ENCODE measurements at places on chromosomes 16 and 17. TPM values are rescaled to one million over a fixed set of nuclear protein-coding genes. Genes with fewer than 3 reads are reported as not detected.

DNA sequence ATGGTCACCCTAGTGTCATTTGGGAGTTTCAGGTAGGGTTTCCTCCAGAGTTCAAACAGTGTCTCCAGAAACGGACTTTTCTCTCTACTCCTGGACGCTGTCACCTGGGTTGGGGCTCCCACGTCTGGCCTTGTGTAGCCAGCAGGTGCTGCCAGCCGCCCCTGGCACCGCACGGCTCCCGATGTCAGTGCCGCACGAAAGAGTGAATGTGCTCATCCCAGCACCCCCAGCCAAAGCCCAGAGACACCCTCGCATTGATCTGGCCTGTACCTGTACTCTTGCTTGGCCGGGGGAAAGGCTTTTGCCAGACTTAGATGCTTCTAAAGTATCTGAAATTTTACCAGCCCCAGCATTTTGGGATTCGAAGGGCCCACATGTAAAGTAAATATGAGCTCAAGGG is 351.9 kb downstream of the C16orf95 start:
- no peak for DNase-seq

- DNase-seq, result no peak
Measured at GRCh38 chr17:71117466-71117865, 948.1 kb downstream of the KCNJ2 start.

DNA sequence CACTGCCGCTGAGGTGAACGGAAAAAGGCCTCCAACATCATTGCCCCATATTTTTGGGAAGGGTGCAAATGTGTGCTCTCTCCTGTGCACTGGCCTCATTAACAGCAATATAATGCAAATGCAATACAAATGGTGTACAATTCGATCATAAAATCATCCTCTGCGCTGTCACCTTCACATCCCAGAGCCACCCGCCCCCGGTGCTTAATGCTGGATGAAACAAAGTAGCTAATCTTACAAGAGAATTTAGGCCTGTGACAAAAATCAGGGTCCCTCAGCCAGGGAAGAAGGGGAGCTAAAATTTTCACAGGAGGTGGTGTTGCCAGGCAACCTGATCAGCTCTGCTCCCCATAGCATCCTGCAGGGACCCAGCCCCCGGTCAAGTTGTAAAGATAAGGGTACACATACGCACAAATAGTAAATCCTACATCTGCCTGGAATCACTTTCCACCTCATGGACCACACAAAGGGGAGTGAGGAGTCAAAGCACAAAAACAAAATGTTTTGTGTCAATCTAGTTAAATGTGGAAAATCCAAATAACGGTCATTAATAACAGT is 3.0 kb downstream of the TBC1D16 start:
- no peak for DNase-seq

Gene GAS7
- polyA plus RNA-seq, result 16.2 TPM

DNA sequence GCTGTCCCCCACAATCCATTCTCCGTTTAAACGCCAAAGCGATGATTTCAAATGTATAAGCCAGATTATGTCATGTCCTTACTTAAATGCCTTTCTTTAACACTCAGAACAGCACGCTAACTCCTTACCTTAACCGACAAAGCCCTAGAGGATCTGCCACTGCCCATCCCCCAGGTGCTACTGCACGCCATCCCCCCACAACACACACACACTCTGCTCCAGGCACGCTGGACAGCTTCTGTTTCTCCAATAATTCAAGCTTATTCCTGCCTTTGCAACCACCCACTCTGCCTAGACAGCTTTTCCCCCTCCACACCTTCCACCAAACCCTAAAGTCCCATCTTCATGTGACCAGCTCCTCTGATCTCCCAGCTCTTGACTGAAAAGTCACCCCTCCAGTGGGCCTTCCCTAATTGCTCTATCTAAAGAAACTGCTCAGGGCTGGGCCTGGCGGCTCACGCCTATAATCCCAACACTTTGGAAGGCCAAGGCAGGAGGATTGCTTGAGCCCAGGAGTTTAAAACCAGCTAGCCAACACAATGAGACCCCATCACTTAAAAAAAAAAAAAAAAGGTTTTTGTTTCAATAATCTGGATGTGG is 38.9 kb upstream of the RPL38 start:
- DNase-seq, result no peak

- DNase-seq, result no peak
Measured at GRCh38 chr17:74578979-74579378, 11.7 kb upstream of the CD300H start.

Gene CLEC18B
- 91.0 TPM for polyA plus RNA-seq

Gene BFAR
- 72.6 TPM for polyA plus RNA-seq

DNA sequence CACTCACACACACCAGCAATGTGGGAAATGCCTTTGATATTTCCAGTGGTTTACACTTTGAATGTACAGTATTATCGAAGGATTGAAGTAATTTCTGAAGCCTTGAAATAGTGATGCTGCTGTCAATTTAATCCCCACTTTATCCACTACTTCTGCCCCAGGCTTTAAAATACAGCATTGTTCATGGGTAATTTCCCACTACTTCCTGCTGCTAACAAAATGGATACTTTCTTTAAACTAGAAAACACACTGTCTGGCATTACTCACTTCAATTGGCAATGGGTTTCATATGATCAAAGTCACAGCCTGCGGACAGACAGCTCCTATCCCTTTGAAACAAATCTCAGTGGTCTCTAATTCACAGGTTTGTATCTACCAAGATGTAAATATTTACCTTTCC is 292.2 kb downstream of the CDH11 start:
- DNase-seq, result no peak

Gene KCNG4
- polyA plus RNA-seq, result 0.05 TPM

- DNase-seq, result no peak
Measured at GRCh38 chr17:42129109-42129837, 6.7 kb downstream of the HSPB9 start.

GRCh38 chr16:51757921-51758479 is 606.9 kb upstream of the SALL1 start:
- DNase-seq, result no peak

DNA sequence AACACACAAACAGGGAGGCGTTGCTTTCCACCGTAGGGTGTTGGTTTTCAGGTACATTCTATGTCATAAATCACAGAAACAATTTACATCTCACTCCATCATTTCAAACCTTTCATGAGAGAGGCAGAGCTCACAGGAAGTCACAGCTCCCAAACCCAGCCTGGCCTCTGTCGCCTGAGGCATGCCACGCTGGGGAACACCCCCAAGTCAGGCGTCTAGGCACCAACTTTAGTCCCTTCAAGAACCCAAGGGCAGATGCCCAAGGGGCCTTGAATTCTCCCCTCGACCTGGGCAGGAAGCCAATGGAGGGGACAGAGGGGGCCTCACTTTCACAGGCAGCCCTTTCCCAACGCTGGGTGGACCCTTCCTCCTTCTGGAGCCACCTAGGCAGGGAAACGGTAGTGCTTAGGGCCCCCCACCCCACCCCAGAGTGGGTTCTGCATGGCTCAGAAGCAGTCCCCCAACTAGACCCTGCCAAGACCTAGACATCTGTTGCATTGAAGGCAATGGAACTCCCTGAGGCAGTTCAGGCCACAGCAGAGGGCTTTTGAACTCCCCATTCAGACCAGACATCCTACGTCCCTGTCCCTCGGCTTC is 10.6 kb downstream of the TBX4 start:
- DNase-seq, result no peak

DNA sequence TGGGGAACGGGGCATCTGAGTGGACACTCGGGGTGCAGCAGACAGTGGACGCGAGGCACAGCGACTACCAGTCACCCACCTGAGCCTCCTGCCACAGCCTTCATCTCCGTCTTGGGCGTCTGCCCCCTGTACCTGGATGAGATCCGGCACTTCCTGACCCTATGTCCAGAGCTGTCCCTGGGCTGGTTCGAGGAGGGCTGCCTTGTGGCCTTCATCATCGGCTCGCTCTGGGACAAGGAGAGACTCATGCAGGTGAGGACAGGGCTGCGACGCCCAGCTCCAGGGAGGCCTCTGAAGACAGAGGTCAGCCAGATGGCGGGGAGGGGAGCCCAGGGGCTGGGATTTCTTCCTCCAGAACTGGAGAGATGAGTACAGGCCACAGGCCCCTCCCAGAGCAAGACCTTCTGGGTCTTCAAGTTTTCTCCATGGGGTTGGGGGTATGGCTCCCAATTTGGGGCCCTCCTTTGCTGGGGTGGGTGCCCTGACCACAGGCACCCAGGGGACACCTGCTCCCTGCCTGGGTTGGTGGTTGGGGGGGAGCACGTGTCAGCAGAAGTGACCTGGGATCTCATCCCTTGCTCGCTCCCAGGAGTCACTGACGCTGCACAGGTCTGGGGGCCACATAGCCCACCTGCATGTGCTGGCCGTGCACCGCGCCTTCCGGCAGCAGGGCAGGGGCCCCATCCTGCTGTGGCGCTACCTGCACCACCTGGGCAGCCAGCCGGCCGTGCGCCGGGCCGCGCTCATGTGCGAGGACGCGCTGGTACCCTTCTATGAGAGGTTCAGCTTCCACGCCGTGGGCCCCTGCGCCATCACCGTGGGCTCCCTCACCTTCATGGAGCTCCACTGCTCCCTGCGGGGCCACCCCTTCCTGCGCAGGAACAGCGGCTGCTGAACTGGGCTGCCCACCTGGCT is 1.9 kb downstream of the AANAT start:
- DNase-seq, result no peak

DNA sequence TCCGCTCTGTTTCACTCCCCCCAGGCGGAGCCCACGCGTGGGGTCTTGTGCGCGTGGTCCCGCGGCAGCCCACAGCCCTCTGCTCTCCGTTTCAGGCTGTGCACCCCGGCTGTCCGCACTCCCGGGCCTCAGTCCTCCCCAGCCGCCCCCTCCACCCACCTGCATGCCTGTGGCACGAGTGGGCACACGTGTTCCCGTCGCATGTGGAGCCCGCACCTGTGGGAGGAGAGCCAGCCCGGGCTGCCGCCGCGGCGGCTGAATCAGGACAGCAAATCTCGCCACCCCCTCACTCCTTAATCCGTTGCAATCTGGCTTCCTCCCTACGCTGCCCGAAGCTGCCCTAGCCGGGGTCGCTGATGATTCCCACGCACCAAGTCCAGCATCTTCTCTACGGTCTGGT is 69.9 kb upstream of the GRIN2A start:
- no peak for DNase-seq

DNA sequence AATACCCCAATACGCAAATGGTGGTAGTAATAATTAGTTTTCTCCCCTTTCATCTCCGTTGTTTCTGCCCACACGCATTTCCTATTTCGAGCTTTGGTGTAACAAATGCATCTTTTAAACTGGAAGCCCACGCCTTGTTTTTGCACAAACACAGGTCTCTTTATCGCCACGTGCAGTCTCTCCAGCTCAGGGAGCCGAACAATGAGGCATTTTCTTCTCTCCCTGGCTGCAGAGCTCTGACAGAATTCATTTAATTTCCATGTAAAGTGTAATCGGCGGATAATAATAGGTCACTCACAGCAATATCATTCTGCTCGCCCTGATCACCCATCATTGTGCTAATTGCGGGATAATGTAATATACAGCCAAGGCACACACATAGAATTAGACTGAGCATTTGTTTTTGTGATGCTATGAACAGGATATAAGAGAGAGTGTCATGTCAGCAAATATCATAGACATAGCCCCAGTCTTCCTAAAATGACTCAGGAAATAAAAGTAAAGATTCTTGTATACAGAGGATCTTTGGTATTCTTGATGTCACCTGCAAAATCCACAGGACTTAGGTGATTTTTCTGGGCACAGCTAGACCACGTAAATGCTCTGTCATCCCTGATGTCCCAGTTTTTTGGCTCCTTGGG is 452.6 kb upstream of the CDH11 start:
- no peak for DNase-seq

Gene CDC6
- 24.1 TPM for polyA plus RNA-seq

DNA sequence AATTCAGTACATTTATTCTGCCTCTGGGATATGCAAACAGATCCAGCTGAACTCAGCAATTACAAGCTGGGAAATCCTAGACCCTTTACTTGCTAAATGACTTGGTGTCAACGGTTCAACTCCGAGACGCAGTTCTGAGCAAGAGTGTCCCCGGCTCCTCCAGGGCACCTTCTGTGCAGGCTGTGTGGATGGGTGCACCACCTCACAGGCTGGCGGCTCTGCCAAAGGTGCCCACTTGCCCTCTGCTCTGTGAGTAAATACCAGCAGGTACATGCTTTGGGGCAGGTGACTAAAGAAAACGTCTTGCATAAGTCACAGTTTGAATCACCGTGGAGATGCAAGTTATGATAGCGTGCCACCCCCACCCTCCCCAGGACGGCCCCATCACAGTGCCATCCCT is 23.3 kb downstream of the MAP1LC3B start:
- DNase-seq, result no peak

DNA sequence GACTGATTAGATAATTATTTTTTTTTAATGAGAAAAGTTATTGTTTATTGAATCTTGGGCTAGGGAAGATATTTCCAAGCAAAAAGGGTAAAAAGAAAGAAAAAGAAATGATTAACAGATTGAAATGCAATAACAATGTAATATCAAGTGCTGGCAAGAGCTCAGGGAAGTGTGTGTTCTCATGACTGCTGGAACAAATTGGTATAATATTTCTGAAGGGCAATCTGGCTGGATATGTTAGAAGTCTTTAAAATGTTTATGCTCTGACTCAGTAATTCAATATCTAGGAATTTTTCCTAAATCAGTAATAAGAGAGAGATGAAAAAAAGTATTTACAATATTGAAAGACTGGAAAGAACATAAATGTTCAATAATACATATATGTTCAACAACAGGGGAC is 7.6 kb upstream of the ZNF624 start:
- no peak for DNase-seq

DNA sequence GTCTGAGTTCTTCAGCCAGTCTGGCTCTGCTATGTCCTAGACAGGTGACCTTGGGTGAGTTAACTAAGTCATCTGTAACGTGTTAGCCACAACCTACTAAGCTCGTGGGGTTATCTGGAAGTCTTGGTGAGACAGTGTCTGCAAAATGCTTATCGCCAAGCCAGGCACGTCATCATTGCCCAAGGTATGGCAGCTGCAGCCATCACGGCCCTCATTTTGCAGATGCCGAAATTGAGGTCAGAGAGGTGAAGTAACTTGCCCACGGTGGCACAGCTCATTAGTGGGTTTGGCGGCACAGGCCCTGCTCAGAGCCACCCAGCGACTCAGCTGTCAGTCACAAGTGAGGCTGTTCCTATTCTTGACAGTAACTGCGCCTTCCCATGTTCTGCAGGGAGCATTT is 79.8 kb downstream of the CMIP start:
- DNase-seq, result no peak

Gene HOXB3
- polyA plus RNA-seq, result 158 TPM

GRCh38 chr16:66515596-66516508 is 34.1 kb downstream of the TK2 start:
- no peak for DNase-seq

Gene ABCA9
- polyA plus RNA-seq, result 2.5 TPM

Gene CXCL16
- polyA plus RNA-seq, result 12.5 TPM

- DNase-seq, result no peak
Measured at GRCh38 chr17:29633886-29634285, 11.2 kb upstream of the CORO6 start.

DNA sequence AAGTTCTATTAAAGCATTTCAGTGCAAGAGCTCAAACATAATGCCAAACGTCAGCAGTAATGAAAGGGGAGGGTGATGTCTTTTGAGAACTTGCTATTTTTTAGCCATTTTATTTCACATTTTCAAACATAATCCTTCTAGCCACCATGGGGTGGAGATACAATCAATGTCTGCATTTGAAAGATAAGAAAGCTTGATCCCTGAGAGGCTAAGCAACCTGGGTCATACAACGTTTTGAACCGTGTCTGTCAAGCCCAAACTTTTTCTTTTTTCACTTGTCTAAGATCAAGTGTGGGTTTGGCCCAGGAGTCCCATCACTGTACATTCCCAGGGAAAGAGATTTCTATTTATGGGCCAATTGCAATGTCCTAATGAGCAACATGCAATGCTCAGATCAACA is 331.1 kb downstream of the SLC39A11 start:
- no peak for DNase-seq

- no peak for DNase-seq
Measured at GRCh38 chr16:47026492-47026891, 53.0 kb upstream of the DNAJA2 start.
